ENCODE measurements at places on chromosomes 2 and 18. TPM values are rescaled to one million over a fixed set of nuclear protein-coding genes. Genes with fewer than 3 reads are reported as not detected.

DNA sequence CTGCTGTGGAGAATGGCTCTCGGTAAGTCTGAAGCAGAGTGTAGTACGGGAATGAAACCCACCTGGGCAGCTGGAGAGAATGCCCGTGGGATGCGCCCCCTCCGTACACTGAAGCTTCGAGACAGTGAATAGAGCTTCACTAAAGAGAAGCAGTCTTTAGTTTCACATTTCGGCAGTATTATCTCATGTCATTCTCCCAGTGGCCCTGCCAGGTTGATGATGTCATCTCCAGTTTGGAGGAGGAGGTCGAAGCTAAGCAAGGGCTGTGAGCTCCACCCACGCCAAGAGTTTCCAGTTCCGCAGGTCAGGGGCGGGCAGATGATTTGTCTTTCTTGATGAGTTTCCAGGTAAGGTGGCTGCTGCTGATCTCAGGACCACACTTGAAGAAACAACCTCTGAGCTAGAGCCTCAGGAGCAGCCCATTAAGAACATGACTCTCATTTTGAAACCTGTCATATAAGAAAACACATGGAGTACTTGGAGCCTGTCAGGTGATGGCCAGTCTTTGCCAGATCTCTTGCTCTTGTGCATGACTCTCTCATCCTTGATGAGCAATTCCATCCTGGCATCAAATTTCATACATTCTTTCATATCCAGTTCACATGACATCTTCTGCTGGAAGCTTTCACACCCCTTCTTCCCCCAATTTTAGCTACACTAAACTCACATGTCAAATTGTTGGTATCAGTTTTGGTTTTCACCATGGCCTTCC is 475.0 kb downstream of the RNF144A start:
- DNase-seq: no peak

DNA sequence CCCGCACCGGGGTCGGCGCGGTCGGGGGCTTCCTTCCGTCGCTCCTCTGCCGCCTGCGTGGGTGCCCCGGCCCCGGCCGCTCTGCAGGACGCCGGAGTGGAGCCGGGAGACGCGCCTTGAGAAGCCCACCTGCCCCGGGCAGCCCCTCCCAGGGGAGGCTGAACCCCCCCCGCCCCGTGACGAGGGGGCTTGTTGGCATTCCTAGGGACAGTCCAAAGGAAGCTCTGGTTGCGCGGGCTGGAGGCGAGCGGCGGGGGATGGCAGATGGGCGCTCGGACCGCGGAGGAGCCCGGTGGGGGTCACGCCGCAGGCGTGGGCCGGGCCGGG is 133.5 kb upstream of the MGAT5 start:
- DNase-seq: no peak

DNA sequence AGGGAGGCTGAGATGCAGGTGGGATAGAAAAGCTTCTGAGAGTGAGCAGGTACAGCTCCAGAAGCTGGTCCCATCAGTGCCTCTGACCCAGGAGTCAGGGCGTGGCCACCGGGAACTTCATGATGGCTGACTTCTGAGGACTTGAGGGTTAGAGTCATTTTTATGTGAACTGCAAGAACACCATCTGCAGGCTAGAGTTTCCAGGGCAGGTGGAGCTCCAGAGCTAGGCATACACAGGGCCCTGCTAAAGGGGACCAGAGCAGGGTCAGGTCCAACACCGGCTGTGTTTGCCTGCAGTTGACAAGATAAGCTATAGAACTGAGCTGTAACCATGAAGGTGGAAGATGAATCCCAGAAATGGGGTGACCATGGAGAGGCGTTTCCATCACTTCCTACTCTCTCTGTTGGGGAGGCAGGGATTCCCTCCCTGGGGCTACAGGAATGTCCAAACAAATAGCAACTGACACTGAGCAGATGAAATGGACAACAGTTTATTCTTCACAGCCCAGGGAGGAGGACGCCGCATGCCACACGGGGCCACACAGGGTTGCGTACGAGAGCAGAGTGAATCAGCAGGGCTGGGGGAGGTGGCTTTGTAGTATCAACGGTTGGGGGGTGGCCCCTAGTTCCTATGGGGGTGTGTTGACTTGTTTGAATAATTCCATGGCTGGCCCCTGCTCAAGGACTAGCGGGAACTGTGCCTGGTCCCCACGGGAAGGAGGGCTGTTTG is 77.6 kb upstream of the ZNF516 start:
- DNase-seq: no peak

GRCh38 chr18:22847867-22848451 is 85.2 kb upstream of the RBBP8 start:
- no peak for DNase-seq

- DNase-seq: peak; percentile 39
Measured at GRCh38 chr2:25473758-25474340, 132.1 kb upstream of the DNMT3A start.

DNA sequence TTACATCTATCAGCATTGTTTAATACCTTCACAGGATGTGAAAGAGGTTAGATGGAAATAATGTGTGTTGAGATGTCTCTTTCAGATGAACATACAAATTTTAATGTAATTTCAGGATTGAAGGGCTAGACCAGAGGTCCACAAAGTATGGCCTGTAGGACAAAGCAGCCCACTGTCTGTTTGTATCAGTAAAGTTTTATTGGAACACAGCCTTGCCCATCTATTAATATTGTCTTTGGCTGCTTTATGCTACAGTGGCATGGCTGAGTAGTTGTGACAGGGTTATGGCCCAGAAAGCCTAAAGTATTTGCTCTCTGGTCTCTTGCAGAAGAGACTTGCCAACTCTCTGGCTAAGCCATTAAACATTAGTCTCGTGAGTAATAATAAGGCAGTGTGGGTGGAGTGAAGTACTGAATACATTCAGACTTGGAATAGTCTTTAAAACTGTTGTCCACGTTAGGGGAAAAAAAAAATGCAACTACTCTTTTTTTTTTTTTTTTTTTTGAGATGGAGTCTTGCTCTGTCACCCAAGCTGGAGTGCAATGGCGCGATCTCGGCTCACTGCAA is 74.5 kb upstream of the NOSTRIN start:
- DNase-seq: peak; percentile 57

CNDP1 gene
- 0.44 TPM for polyA plus RNA-seq

DNA sequence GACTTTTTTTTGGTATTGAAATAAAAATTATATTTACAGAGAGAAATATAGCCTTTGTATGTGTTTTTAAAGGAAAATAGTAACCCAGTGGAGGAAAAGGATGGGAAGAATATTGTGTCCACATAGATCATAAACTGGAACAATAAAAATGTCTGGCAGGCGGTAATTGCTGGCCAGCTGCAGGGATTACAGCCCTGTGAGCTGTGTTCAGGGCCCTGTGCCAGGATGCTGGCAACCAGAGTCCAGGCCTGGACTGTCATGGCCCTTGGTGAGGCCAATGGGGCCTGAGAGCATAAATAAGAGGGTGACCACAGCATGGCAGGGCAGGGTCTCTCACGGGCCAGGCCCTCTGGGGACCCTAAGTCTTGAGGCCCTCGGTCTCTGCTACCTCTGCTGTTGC is 171.2 kb downstream of the ACOXL start:
- peak; percentile 85 for DNase-seq

All from muscle of leg (tissue), 16 donors.